ENCODE measurements at places on chromosomes 3 and 15. TPM values are rescaled to one million over a fixed set of nuclear protein-coding genes. Genes with fewer than 3 reads are reported as not detected.

The TCF12 gene
- 70.7 TPM for total RNA-seq

DNA sequence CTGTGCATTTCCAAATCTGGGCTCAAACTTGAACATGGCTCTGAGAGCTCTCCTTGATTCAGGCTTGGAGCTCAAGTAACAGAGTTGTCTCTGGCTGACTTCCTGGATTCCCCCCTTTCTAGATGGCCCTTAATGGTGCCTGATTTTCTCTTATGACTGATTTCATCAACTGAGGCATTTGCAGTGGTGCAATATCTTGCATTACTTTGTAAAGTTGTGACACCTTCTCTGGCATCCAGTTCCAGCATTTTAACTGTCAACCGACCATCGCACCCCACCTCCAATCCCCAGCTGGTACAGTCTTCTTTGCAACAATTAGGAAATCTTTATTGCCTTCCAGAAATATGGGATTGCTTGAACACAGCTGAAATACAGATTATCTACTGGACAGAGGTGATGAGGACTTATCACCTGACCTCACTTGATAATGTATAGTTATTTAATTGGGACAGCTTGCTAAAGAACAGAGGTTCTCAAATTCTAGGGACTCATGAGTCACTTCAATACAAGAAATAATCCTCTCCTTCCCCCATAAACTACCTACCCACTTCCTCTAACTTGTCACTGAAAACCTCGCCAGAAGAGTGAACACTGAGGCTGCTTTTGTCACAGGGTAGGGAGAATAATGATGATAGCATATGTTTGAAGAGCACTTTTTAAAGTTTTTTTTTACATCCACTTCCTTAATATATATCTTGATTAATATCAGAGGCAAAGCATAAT is 41.8 kb downstream of the FILIP1L start:
- DNase-seq: peak; percentile 17

- no peak for DNase-seq
These were observed 586.1 kb downstream of the MECOM start for GRCh38 chr3:169077394-169077906.

- no peak for DNase-seq
These were observed 125.6 kb upstream of the RASGRP1 start for GRCh38 chr15:38690216-38690615.

The MESP1 gene
- 4.4 TPM for total RNA-seq

The RASGRP1 gene
- 44.9 TPM for total RNA-seq
